ENCODE measurements at places on chromosomes 16 and 17. TPM values are rescaled to one million over a fixed set of nuclear protein-coding genes. Genes with fewer than 3 reads are reported as not detected.

Gene SMG1
- 120 TPM for total RNA-seq

Gene TBC1D3
- total RNA-seq = not detected

Gene SEPTIN12
- total RNA-seq = not detected

Gene ICAM2
- total RNA-seq = 54.7 TPM

Gene SPN
- 45.7 TPM for total RNA-seq

Gene PDILT
- total RNA-seq = not detected

Gene CAPNS2
- total RNA-seq = not detected

Gene SMPD3
- 1.1 TPM for total RNA-seq

Gene HAS3
- total RNA-seq = 3.2 TPM

Gene CIITA
- 3.0 TPM for total RNA-seq

Gene ACSM2B
- total RNA-seq = not detected

Gene ACSM2A
- not detected for total RNA-seq

Gene CHAD
- not detected for total RNA-seq

Gene PRSS21
- total RNA-seq = not detected

Gene MYO15A
- 1.6 TPM for total RNA-seq

Gene IRF8
- 13.2 TPM for total RNA-seq

Gene ATP6V0C
- total RNA-seq = 224 TPM

Gene NPW
- not detected for total RNA-seq

Gene OR3A3
- not detected for total RNA-seq

Gene LITAFD
- 0.60 TPM for total RNA-seq

Data from CD4-positive, alpha-beta T cell (primary cell).